Mesangial cell (primary cell): ENCODE measurements at places on chromosomes 4 and X. TPM values are rescaled to one million over a fixed set of nuclear protein-coding genes. Genes with fewer than 3 reads are reported as not detected.

The ATOH1 gene
- total RNA-seq = not detected in 2 replicates

The ARMCX6 gene
- total RNA-seq = 18.7 and 27.4 TPM in 2 replicates

The SCD5 gene
- total RNA-seq = 3.3 and 4.1 TPM in 2 replicates

The ERCC6L gene
- total RNA-seq = 0.25 and 7.2 TPM in 2 replicates

The TCEAL5 gene
- total RNA-seq = not detected in 2 replicates

The PF4V1 gene
- total RNA-seq = 0.25 TPM in 1 of 2 replicates, not detected in the other

The MAGEA11 gene
- total RNA-seq = not detected in 2 replicates

The DUSP9 gene
- 0.13 and 1.3 TPM in 2 replicates for total RNA-seq

The GCNA gene
- total RNA-seq = 0.63 and 0.65 TPM in 2 replicates
